ENCODE measurements at places on chromosomes 3 and 15.

DNA sequence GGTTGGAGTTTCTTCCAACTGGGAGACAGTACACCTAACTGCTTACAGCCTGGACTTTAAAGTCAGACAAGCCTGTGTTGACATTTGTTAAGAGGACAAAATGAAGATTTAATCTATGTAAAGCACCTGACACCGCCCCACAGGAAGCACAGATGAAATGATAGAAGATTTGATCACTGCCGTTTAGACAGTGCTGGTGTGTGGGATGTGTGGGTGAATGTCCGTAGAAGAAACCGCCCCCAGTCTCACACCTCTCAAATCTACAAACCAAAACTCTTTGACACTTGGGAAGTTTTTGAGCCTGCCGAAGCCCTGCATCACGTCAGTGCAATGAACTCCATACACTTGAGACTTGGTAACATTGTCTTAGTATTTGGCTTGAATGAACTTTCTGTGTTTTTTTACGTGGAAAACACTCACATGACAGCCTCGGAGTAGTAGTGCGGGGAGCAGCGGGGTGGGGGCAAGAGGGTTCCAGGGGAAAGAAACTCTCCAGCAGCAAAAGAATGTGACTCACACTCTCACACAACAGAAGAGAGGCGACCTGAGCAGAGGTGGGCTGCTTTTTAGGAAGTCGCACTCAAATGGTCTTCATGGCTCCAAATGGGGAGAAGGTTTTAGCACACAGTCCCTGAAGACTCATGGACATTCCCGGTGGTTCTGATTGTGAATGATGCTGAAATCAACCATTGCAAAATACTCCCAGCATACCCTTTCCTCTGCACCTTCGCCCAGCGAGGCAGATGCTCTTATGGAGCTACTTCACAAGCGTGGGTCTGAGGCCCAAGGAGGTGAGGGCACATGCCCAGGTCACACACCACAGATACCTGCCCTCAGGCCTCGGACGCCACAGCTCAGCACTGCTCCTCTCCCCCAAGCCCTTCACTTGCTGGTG is 79.2 kb downstream of the SRGAP3 start:
- DNase-seq, result peak; percentile 21

GRCh38 chr3:187006864-187007630 is 76.7 kb downstream of the ST6GAL1 start:
- no peak for DNase-seq

GRCh38 chr15:70519004-70519365 is 244.4 kb downstream of the UACA start:
- DNase-seq, result no peak

DNA sequence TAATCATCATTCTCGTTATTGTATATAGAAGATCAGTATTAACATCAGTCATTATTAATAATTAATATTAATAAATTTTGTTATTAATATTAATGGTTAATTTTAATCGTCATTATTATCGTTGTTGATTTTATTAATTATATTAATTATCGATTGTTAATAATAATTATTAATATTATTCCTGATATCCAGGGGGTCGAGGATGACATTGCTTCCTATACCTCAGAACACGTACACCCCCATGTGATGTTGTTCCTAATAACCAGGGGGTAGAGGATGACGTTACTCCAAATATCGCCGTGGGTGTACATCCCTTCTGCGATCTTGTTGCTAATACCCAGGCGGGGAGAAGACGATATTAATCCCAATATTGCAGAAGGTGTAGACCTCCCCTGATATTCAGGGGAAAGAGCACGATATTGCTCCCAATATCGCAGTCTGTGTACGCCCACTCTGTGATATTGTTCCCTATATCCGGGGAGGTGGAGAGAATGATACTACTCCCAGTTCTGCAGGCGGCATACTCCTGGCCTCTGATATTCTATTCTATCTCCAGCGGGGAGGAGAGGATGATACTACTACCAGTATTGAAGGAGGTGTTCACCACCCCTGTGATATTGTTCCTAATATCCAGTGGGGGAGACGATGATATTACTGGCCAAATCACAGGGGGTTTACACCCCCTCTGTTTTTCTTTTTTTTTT is 22.3 kb upstream of the BMF start:
- no peak for DNase-seq

DNA sequence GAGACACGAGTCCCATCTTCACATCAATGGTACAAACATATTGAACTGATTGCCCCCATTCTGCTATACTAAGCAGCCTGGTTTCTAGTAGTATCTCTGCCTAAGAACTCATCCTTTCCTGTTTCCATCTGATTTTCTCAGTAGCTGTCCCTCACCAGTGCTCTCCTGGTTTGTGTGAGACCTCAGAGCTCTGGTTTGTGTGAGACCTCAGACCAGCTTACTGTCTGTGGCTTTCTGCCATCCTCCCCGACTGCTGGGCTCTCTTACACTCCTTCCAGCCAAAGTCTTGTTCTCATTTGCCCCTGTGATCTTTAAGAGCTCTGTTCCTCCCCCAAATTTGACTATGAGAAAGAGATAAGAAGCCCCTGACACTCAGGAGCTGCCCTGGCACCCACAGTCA is 41.1 kb upstream of the NEDD4 start:
- no peak for DNase-seq

GRCh38 chr15:67194171-67195114 is 60.0 kb downstream of the AAGAB start:
- DNase-seq, result no peak

GRCh38 chr3:197464794-197465193 is 91.0 kb downstream of the BDH1 start:
- DNase-seq, result no peak

- DNase-seq, result no peak
Observed at GRCh38 chr3:10748040-10748439, 68.0 kb upstream of the SLC6A11 start.

GRCh38 chr3:161567577-161568361 is 71.2 kb downstream of the OTOL1 start:
- no peak for DNase-seq

GRCh38 chr3:38154033-38154494 is 11.3 kb upstream of the OXSR1 start:
- DNase-seq, result no peak

GRCh38 chr3:177295116-177295515 is 97.8 kb upstream of the TBL1XR1 start:
- DNase-seq, result no peak

DNA sequence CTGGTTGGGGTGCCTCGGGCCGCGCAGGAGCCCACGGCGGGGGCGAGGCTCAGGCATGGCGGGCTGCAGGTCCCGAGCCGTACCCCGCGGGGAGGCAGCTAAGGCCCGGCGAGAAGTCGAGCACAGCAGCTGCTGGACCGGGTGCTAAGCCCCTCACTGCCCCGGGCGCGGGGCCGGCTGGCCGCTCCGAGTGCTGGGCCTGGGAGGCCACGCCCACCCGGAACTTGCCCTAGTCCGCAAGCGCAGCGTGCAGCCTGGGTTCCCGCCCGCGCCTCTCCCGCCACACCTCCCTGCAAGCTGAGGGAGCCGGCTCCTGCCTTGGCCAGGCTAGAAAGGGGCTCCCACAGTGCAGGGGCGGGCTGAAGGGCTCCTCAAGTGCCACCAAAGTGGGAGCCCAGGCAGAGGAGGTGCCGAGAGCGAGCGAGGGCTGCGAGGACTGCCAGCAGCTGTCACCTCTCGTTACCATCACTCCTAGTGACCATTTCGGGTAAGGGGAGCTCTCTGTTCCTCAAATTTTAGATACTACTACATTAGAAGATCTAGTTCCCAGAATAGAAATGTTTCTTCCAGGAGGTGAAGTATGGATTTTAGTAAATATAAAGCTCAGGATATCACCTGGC is 417.0 kb upstream of the AGTR1 start:
- DNase-seq, result no peak

GRCh38 chr15:82540984-82541431 is 751 bp upstream of the RPS17 start:
- DNase-seq, result no peak

- no peak for DNase-seq
Observed at GRCh38 chr3:138412821-138413551, 21.4 kb upstream of the ESYT3 start.

DNA sequence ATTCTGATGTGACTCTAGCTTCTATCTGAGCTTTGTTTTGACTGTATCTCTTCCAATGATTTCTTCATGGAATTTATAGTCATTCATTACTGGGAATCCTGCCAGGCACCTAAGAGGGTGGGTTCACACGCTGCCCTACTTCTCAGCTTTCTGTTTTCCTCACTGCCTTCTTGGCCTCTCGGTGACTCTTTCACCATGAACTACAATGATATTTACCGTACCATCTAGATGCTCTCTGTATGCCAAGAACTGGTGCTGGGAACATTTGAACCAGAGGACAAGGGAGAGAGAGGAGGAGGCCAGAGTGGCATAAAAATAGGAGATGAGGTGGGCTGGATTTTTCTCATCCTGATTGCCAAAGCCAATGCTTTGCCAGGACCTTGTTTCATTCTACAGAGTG is 280.0 kb upstream of the P2RY1 start:
- DNase-seq, result no peak

GRCh38 chr3:133984975-133985374 is 44.8 kb downstream of the SLCO2A1 start:
- no peak for DNase-seq

- no peak for DNase-seq
Observed at GRCh38 chr3:61983479-61983878, 389.9 kb downstream of the FEZF2 start.

GRCh38 chr15:82968066-82968465 is 15.5 kb upstream of the HOMER2 start:
- DNase-seq, result no peak

DNA sequence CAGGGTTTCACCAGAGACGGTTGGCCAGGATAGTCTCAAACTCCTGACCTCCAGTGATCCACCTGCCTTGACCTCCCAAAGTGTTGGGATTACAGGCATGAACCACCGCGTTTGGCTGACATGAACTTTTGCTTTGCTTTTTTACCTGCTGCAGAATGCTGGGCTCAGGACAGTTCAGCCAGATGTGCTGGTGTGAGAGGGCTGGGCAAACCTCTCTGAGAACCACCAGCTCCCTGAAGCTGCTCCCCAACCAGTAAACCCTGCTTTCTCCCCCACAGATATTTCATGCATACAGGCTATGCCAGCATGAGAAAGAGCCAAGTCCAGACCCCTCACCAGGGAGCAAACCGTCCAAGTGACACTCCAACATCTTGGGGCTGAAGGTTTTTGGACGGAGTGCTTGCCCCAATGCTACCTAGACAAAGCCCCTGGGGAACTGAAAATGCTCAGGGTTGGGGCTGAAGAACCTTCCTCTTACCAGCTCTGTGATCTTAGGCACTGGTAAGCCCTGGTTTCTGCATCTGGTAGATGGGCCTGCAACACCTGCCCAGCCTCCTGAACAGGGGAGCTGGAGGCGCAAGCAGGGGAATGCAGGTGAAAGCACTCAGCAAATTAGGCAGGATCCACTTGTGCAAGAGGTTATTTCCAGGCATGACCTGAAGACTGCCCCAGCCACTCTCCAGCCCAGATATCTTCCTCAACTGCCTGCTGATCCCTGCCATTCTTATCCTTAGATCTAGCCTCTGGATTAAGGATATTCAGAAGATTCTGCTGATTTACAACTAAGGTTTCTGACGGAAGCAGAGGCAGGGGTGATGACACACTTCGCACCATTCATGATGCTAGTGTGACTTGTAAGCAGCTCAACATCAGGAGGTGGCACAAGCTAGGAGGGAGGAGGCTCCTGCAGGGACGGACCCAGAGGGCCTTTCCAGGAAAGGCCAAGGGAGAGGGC is 78.8 kb downstream of the TLE3 start:
- no peak for DNase-seq

DNA sequence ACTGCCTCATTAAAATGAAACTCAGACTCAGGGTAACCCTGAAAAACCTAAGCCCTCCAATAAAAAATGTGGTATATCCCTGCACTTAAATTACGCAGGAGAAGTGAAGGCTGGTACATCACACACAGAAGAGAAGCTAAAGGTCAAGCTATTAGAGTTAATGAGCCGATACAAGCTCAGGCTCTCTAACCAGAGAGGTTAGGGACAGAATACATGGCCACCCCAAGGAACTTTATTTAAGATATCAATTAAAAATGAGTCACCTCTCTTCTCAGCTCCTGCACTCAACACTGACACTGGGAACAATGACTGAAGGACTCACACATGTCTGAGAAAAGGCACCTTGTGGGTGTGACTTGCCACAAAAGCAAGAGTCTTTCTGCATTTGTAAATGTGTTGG is 800.6 kb upstream of the CFAP20DC start:
- no peak for DNase-seq

- DNase-seq, result no peak
Observed at GRCh38 chr15:99706557-99707303, 26.5 kb downstream of the LYSMD4 start.

GRCh38 chr15:48624700-48625099 is 20.8 kb downstream of the FBN1 start:
- DNase-seq, result no peak

- no peak for DNase-seq
Observed at GRCh38 chr15:55221090-55222011, 24.6 kb upstream of the RSL24D1 start.

DNA sequence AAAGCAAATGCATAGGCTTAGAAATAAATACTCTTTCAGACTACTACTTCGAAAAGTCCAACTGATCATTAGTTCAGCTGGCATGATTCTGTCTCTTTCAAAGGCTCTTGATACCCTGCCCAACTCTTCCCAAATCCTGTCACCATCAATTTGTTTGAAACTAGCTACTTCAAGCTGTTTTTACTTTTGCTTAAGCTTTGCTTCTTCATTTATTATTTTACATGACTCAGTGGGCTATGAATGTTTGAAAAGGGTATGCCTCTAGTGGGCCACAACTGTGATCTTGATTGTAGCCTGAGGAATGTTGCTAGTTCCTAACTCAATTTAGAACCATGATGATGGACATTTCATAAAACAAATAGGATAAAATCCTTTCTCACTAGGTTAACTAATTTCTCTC is 340.8 kb downstream of the NAALADL2 start:
- no peak for DNase-seq

Measured in stimulated activated CD4-positive, alpha-beta T cell treated with anti-CD3 and anti-CD28 coated beads, Interleukin-12 subunit alpha, Interleukin-12 subunit beta, amount 100 ng/mL, for 4 hours (primary cell).